ENCODE measurements at places on chromosomes 16 and 17. TPM values are rescaled to one million over a fixed set of nuclear protein-coding genes. Genes with fewer than 3 reads are reported as not detected.

Gene KRT33B
- not detected for total RNA-seq

Gene CRK
- total RNA-seq = 88.4 TPM

Gene HYDIN
- total RNA-seq = 0.72 TPM

Gene MT3
- not detected for total RNA-seq

Gene RAB26
- total RNA-seq = 1.1 TPM

All from omental fat pad (tissue), 4 donors.